ENCODE measurements at places on chromosomes 6 and 20.

DNA sequence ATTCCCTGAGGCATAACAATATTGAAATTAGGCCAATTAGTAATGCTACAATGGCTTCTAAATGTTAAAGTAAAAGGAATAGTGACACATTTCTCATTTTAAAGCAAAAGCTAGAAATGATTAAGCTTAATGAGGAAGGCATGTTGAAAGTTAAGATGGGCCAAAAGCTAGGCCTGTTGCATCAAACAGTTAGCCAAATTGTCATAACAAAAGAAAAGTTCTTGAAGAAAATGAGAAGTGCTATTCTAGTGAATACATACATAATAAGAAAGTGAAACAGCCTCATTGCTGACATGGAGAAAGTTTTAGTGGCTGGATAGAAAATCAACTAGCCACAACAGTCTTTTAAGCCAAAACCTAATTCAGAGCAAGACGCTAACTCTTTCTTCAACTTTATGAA is 12.9 kb downstream of the OR2A4 start:
- no peak for DNase-seq

- no peak for DNase-seq
Measured at GRCh38 chr6:97765461-97765860, 482.4 kb upstream of the MMS22L start.

DNA sequence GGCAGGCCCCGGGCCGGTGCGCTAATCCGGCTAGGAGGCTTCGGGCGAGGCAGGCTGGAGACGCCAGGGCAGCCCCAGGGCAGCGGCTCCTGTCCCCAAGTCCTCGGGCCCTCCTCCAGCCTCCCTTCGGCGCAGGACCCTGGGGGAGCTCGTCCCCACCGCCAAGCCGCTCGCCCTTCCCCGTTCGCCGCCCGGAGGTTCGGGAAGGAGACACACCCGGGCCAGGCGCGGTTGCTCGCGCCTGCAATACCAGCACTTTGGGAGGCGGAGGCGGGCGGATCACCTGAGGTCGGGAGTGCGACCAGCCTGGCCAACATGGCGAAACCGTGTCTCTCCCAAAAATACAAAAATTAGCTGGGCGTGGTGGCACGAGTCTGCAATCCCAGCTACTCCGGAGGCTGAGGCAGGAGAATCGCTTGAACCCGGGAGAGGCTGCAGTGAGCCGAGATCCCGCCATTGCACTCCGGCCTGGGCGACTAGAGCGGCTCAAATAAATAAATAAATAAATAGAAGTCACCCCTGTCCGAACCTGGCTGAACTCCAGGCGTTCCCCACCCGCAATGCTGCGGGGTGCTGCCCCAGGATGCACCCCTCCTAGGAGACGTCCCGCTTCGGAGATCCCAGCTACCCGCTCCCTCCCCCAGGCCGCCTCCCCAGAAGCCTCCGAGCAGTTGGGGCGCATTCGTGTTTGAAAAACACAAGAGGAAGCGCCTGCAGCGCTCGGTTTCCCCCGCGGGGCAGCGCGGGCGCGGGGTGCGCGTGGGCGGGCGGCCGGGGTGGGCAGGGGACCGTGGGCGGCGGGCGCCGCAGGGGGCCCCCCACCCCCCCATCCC is 27.5 kb downstream of the SERPINB9 start:
- DNase-seq: no peak

- DNase-seq: no peak
Measured at GRCh38 chr20:38061109-38061508, 27.6 kb downstream of the RPRD1B start.

GRCh38 chr20:11140359-11140758 is 466.6 kb upstream of the JAG1 start:
- DNase-seq: no peak

GRCh38 chr6:44858998-44859397 is 469.1 kb upstream of the RUNX2 start:
- DNase-seq: no peak

DNA sequence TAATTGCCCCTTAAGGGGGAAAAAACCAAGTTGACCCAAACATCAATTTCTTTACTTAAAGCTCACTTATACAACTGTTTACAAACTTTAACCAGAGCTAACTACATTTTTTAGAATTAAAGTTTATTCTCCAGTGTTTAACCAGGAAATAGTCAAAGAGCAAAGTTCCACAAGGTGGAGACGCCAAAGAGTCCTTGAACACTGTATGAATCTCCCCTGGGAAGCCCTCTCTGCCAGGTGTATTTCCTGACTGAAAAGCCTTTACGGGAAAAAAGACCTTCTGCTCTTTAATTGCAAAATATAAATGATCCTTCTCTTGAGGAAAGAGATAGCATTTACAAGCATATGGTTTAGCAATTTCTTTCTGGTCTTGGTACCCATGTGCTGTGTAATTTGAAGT is 36.2 kb downstream of the BTBD9 start:
- no peak for DNase-seq

DNA sequence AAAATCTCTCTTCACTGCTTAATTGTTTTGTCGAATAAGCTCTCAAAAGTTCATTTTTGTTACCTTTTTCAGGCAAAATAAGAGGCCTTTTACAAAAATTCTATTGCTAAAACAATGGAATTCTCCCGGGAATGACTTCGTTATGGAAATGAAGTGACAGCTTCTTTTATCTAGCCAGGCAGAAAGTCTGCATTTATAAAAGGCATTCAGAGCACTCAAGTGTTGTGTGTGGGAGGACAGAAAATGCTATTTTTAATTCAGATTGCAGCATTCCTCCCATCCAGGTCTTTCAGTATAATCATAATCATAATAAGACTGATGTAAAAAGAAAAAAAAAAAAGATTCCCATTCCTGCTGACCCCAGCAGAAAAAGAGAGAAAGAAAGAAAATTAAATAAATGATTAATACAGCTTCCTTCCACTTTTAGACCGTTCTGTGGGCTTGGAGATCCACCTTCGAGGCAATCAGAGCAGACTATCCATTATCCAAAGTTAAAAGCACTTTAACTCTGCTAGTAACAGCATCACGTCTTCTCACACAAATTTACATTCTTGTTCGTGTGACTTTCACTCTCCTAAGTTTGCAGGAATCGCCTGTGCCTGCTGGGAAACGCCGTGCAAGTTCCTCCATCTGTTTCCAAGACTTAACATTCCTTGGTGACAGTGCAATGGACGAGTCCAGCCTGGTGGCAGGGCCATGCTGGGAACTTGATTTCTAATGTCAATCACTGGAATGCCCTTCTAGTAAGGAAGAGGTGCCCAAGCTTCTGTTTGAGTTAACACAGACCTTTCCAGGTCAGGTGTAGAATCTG is 258.8 kb downstream of the GMPR start:
- DNase-seq: no peak

GRCh38 chr6:33661106-33661838 is 40.1 kb downstream of the ITPR3 start:
- no peak for DNase-seq

GRCh38 chr6:32118782-32119628 is 9.0 kb downstream of the ATF6B start:
- DNase-seq: peak; percentile 64

DNA sequence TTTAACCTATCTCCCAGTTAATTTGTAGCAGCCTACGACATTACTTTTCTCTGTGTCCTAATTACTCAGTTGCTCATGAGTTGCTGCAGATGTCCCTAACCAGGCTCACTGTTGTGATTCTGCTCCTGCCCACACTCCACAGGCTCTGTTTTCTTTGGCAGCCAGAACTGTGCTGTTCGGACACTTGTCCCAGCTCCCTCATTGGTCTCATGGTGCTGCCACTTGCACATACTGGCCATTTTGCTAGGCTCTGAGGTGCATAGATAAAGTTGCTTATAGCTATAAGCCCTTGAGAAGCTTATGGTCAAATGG is 55.0 kb downstream of the NOX3 start:
- DNase-seq: no peak

DNA sequence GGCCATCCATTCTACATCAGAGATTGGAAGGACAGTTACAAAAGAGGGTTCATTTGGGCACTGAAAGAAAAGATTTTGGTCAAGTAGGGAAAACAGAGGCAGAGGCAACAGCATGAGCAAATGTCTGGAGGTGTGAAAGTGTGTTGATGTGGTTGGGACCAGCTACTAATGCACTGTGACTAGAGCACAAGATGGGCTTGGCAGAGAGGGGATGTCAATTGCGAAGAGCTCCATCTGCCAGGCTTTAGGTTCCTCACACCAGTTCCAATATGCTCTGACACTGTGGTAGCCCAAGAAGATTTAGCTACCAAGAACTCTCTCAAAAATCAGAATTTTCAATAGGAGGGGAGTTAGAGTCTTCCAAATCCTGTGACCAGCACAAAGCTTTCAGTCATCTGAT is 42.1 kb downstream of the TRAF3IP2 start:
- no peak for DNase-seq

GRCh38 chr20:9353180-9353915 is 161.0 kb upstream of the LAMP5 start:
- no peak for DNase-seq

DNA sequence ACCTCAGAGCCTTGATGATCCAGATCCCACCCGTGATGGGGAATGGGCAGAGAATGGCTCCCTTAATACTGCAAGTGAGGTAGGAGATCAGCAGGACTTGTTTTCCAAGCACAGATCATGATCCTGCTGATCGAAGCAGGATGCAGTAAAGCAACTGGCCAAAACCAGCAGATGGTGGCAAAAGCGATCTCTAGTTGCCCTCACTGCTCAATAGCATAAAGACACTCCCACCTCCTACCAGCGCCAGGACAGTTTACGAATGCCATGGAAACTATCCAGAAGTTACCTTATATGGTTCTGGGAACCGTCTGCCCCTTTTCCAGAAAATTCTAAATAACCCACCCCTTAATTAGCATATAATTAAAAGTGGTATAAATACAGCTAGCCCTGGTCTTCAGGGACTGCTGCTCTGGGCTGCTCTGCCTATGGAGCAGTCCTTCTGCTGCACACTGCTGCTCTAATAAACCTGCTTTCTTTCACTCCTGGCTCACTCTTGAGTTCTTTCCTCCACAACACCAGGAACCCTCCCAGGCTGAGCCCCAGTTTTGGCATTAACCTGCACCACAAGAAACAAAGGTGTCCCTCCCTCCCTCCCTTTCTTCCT is 415.8 kb downstream of the PREX1 start:
- no peak for DNase-seq

- DNase-seq: no peak
Measured at GRCh38 chr6:134437376-134437775, 119.5 kb upstream of the SGK1 start.

DNA sequence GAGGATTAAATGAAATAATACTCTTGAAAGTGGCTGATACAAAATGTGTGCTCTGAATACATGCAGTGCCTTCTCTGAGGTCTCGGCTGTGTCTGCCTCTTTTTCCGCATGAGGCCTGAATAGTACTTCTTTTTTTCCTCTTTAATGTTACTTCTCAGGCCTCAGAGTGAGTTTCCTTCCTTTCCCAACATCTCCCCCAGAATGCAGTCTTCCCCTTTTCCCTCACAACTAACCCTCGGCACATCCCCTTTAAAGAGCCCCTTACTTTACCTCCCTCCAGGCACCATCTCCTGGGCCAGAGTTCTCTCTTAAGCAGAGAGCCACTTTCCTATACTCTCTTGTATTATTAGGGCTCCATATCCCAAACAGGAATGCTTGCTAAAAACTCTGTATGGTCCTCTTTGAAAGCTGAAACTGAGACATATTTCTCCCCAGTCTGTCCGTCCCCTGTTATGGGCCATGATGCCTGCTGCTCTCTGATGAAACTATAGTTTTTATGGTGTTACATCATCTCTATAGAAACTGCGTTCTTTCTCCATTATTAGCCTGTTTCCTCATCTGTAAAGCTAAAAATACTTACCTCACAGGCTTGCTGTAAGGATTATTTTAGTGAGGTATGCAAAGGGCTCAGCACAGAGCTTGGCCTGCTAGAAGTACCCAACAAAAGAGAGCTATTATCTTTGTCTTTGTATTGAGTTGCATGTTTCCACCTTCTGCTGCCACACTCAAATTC is 2.3 kb downstream of the PLAGL2 start:
- no peak for DNase-seq

DNA sequence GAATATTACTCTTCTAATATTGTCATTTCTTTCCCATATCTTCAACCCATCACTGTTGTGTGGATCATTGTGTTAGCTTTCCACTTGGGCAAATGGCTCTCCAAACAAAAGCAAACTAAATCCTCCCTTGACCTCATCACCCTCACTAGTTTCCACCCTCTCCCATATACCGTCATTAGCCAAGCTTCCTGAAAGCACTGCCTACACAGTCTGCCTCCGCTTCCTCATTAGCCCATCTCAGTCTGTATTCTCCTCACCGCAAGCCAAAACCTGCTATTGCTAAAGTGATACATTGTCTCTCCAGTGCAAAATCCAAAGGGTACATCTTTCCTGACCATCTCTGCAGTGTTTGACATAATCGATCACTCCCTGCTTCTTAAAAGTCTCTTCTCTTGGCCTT is 212.6 kb downstream of the CLIC5 start:
- DNase-seq: no peak

DNA sequence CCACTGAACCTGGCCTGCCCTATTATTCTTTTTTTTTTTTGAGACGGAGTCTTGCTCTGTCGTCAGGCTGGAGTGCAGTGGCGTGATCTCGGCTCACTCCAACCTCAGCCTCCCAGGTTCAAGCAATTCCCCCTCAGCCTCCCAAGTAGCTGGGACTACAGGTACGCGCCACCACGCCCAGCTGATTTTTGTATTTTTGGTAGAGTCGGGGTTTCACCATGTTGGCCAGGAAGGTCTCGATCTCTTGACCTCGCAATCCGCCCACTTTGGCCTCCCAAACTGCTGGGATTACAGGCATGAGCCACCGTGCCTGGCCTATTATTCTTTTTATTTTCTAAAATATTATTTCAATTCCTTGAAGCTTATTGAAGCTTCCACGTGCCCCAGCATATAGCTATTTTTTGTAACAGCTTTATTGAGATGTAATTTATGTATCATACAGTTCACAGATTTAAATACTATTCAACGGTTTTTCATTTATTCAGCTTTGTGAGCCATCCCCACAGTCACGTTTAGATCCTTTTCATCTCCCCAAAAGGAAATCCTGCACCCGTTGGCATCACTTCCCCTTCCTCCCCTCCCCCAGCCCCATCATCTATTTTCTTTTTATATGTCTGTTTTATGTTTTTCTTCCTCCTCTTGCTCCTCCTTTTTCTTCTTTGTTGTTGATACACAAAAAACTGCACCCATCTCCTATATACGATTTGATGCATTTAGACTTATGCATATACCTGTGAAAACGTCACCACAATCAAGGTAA is 13.5 kb upstream of the MDFI start:
- no peak for DNase-seq

DNA sequence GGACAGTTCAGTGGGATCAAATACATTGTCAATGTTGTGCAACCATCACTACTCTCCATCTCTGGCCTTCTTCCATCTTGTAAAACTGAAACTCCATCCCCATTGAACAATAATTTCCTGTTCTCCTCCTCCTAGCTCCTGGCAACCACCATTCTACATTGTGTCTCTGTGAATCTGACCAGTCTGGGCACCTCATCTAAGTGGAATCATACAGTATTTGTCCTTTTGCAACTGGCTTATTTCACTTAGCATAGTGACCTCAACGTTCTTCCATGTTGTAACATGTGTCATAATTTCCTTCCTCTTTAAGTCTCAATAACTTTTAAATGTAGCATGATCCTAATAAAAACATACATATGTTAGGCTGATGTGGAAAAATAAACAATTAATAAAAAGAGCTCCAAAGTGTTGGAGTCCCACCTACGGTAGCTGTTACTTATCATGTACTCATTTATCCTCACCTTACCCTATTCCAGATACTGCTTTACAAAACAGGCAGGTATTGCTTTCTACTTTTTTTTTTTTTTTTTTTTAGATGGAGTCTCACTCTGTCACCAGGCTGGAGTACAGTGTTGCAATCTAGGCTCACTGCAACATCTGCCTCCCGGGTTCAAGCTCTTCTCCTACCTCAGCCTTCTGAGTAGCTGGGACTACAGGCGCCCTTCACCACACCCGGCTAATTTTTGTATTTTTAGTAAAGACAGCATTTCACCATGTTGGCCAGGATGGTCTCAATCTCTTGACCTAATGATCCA is 91.9 kb downstream of the TNFAIP3 start:
- no peak for DNase-seq
